ENCODE measurements at places on chromosomes 6 and 20. TPM values are rescaled to one million over a fixed set of nuclear protein-coding genes. Genes with fewer than 3 reads are reported as not detected.

GRCh38 chr6:24287239-24287638 lies 70.6 kb downstream of the DCDC2 start:
- ATAC-seq = no peak

GRCh38 chr20:1880529-1881239 lies 14.5 kb upstream of the SIRPA start:
- ATAC-seq = peak; percentile 39

DNA sequence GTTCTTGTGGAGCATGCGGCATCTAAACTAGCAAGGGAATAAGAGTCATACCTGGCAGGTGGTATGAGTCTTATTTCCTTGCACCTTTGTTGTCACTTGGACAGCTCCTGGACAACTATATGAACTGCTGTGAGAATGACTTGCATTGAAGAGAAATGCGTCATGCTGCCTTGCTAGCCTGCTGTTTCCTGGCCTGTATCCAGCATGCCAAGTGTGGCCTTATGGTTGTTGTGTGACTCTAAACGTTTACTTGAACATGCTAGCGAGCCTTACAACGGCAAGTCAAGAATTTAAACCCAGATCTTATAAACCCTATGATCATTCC lies 90.4 kb downstream of the CEP162 start:
- no peak for ATAC-seq

DNA sequence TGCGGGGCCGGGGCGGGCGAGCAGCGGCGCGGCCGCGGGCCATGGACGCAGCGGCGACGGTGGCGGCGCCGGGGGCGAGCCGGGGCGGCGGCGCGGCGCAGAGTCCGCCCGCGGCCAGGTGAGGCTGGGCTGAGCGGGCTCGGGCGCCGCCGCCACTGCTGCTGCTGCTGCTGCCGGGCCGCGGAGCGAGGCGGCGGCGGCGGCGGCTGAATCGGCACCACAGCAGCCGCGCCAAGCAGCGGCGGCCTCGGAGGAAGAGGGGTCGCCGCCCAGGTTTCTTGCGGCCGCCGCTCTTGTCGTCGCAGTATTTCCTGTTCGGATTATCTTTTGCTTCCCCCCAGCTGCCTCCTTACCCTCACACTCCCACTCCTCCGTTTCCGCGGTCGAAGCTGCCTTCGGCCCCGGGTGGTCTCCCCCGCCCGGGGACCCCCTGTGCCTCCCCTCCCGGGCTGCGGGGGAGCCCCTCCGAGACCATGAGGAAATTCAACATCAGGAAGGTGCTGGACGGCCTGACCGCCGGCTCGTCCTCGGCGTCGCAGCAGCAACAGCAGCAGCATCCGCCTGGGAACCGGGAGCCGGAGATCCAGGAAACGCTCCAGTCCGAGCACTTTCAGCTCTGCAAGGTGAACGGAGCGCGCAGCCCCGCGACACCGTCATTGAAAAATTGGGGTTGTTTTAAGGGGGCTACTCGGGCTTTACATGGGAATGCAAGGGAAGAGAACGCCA lies at the start of gene STXBP5:
STXBP5 (plus strand) TSS at position 358 of the 726 bp plus-strand sequence; CDS start at position 474, 116 bp downstream.
- ATAC-seq = peak; percentile 42

Gene ZC2HC1B
- not detected for total RNA-seq

Data from gastroesophageal sphincter (tissue), 4 donors.